ENCODE measurements at places on chromosomes 5 and 9.

DNA sequence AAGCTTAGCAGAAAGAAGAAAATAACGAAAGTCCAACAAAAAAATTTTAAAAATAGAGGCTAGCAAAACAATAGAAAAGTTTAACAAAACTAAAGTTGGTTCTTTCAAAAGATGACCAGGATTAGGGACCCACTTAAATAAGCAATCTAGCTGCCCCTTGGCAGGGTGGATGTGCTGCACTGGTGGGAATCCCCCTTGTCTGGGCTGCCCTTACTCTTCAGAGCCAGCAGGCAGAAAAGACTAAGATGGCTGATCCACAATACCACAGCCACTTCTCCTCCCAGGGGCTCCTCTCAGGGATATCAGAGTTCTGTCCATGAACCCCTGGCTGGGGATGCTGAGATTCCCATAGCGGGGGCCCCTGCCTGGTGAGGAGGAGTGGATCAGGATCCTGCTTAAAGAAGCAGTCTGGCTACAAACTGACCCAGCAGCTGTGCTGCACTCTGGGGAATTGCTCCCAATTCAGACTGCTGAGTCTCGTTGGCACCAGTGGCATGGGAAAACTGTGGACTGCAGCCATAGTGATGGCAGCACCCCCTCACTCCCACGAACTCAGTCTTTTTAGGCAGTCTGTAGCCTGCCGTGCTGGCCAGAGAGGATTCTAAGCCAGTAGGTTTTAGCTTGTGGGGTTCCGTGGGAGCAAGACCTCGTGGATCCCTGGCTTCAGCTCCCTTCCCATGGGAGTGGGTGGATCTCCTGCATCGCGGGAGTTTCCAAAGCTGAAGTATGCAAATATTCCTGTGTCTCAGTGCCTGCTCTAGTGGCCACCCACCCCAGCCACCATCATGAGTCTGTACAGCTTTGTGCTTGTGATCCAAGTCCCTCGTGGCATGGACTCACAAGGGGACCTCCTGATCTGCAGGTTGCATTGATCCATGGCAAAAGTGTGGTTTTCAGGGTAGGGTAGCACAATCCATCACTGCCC is 2.9 kb upstream of the INSL6 start:
- DNase-seq: no peak

DNA sequence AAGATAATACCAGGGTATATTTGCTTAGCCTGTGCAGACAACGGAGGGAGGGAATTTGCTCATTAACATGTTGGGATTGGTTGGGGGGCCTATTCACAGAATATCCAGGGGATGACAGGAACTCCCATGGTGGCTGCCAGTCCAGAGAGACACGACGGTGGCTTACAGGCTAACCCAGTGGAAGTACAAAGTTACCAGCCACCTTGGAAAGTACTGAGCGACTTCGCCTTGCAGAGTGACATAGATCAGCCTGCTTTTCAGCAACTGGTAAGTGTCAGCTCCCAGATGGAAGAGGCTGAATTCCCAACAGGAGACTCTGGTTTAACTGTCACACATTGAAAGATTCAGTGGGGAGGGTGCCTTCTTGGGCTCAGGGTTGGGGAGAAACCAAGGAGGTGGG is 7.9 kb downstream of the ISL1 start:
- no peak for DNase-seq

DNA sequence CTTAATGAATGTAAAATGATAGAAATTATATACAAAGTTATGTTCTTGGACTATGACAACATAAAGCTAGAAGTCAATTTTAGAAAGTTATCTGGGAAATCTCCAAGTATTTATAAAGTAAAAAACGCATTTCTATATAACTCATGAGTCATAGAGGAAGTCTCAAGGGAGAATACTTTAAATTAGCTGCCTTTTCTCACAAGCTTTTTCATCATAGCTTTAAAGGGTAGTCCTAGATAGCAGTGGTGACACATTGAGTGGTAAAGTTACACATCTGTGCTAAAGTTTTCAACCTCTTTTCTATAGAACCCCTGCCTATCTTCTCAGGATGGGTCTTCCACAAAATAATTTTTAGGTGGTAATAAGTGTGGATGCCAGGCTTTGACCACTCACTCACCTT is 598.3 kb upstream of the FAM174A start:
- DNase-seq: no peak

- DNase-seq: no peak
Observed at GRCh38 chr9:12819436-12820185, 44.8 kb downstream of the LURAP1L start.

GRCh38 chr5:62621280-62621679 is 42.7 kb downstream of the LRRC70 start:
- peak; percentile 11 for DNase-seq

DNA sequence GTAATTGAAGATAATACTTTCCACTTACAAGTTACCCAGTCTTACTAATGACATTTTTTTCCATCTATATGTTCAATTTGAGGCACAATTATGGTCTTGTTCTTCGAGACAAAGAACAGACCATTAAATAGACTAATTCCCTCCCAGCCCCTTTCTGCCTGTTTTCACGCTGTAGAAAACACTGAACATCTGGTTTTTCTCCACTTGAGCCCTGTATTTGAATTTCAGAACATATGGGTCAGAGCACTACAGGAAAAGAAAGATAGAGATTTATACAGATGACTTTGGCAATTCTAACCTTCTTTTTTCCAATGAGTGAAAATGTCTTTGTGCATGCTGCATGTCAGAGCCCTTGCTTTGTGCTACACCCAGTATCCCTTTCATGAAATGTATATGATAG is 506.9 kb downstream of the LRRC70 start:
- DNase-seq: no peak

Data from Daoy (cell line).